Fibroblast of skin of abdomen (primary cell): ENCODE measurements at places on chromosomes 7 and 10.

DNA sequence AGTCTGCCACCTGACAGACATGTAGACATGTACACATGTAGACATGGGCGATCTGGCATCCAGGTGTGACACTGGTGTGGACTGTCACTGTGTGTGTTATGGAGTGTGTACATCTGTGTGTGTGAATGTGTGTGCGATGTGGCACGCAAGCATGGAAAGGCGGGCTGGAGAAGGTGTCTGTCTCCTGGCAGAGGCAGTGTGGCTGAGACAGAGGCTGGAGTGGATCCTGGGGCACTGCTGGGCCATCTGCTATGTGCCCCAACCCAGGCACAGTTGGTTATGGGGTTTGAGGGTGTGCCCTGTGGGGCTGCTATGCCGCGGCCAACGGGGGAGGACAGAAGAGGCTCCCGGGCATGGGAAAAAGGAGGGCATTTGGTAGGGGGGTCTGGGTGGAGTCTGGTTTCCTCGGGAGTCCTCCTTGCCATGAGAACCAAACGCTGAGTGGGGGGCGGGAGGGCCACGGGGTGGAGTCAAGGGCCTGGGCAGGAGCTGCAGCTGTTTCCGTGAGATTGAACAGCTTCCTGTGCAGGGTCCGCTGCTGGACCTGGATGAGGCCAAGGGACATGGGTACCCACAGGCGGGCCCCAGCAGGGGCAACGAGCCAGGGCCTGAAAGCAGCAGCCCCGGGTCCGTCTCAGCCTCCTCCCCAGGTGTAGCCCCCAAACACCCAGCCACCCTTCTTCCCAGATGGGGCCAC, 1.3 kb downstream of the ELN start:
- DNase-seq: no peak

- DNase-seq: no peak
These were observed 296.3 kb downstream of the GRID1 start for GRCh38 chr10:86070278-86070677.

GRCh38 chr7:128456255-128456725, 612 bp downstream of the HILPDA start:
- DNase-seq: no peak

GRCh38 chr7:133568544-133568943, 315.7 kb downstream of the EXOC4 start:
- no peak for DNase-seq
